ENCODE measurements at places on chromosomes 11 and 22.

DNA sequence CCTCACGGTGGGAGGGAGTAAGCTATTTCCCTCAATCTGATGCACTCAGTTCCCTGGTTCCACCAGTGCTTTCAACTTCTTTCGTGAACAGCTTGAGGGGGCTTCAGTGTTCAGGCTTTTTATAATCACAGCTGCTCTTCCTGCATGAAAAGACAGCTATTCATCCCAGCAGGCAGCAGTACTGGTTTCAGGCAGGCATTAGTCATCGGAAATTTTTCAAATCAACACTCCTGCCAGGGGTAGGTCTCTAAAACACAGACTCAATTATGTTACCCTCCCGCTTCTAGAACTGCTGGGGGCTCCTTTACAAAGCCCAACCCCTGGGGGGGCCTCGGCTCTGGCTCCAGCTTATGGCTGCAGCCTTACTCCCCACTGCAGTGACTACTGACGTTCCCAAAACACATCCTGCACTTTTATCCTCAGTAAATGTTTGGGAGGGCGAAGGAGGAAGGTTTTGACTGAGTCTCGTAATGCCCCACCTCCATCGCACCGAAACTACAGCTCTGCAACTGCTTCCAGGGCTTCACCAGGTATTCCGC, 5.8 kb downstream of the POLDIP3 start:
- DNase-seq = no peak

GRCh38 chr22:32996276-32996675, 61.9 kb downstream of the SYN3 start:
- DNase-seq = no peak

GRCh38 chr11:62747475-62748160, 6.3 kb downstream of the ZBTB3 start:
- no peak for DNase-seq

DNA sequence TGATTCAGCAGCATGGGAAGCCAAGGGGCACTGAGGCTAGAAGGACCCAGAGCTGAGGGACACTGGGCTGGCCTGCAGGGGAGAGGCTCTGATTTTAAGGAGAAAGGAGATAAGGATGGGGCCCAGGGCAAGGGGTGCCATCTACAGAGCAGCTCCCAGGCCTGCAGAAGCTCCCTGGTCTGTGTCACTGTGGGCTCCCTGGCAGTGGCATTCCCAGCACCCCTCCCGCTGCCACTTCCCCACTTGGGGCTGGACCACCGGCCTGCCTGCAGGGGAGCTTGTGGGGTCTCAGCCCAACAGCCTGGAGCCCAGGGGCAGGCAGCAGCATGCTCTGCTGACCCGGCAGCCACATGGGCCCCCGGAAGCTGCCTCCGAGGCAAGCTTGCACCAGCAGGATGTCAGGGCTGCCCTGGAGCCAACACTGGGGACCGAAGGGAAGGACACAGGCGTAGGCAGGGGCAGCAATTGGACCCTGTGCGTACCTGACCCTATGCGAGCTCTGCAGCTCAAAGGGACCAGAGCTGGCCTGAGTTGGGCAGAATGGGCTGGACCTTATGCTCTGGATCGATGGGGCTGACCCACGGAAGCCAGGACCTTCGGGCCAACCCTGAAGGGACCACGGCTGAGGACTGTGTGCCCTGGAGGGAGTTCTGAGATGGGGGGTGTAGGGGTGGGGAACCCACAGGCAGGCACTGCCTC, 35.4 kb upstream of the WNT7B start:
- peak; percentile 8 for DNase-seq

DNA sequence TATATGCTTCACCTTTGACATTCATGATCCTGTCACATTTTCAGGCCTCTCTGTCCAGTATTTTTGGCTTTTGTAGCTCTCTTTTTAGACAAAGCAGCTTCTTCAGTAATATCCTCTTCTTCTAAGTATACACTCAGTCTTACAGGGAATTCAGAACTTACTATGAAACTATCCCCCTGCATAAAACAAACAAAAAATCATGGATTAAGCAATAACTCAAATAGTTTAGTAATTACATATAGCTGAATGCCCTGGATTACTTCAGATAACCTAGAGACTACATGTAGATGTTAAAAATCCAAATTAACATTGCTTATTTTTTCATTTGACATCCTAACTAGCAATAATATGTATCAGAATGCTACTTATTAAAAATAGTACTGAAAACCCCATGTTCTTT, 5.2 kb downstream of the TAF1D start:
- no peak for DNase-seq

- no peak for DNase-seq
Observed at GRCh38 chr22:38162881-38163843, 18.5 kb downstream of the PLA2G6 start.

DNA sequence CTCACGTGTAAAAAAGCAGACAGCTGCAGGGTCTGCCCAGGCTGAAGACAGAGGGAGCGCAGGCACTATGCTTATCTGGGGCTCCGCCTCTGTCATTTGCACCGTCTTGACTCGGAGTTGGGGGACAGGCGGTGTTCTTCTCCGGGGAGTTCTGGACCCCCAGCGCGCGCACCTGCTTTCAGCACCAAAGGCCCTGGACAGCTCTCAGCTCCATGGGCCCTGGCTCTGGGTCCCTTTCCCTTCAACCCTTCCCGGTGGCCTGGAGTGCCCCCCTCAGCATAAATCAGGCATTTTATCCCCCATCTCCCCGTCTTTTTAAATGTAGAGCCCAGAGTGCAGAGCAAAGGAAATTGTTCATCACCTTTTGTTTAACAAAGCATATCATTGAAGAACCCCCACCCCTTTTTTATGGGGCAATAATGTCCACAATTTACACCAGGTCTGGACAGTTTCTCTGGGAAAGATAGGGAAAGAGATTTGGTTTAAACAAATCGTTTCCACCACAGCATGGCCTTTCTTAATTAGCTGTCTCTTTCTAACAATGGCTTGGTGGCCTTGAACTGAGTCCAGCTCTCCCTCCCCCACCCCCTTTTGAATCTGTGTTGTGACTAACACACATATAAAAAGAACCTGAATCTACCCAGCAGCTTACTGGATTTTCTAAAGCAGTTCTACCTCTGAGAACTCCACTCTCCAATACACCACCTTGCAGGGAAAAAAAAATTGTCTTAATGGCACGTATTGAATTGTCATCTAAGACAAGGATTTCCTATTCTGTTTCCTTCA, 1.7 kb downstream of the SEZ6L start:
- no peak for DNase-seq

GRCh38 chr22:46110215-46110614, 40.1 kb upstream of the PPARA start:
- no peak for DNase-seq

DNA sequence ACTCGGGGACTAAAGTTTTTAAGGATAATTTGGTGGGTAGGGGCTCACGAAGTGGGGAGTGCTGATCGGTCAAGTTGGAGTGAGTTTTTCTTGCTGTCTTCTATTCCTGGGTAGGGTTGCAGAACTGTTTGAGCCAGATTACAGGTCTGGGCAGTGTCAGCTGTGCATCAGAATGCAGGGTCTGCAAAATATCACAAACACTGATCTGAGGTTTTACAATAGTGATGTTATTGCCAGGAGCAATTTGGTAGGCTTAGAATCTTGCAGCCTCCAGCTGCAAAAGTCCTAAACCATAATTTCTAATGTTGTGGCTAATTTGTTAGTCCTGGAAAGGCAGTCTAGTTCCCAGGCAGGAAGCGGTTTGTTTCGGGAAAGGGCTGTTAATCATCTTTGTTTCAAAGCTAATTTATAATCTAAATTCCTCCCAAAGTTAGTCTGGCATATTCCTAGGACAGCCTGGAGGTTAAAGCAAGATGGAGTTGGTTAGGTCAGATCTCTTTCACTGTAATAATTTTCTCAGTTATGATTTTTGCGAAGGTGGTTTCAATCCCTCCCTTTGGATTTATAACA, 39.7 kb upstream of the CALCA start:
- no peak for DNase-seq

DNA sequence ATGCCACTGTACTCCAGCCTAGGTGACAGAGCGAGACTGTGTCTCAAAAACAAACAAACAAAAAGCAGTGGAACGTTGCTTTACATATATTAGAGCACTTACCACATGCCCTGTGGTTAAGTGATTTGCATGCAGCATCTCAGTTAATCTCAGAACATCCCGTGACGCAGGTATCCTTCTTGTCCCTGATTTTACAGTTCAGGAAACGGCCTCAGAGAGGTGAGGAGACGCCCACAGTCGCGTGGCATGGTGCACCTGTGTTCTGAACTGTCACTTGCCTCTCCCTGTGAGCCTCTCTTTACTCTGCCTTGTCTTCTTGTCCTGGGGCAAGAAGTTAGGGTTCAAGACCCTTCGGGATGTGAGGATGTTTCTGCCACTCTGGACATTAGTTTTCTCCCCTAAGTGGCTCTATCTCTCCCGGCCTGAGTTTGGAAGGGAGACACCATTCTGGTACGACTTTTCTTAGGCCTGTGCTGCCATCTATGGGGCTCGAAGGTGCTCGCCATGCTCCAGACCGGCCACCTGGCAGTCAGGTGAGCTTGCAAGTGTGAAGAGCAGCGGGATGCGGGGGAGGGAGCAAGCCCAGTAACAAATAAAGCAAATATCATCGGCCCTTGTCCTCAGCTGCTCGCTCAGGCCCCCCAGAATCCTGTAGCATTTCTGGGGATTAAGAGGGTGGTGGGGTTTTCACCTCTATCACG, 25.6 kb downstream of the YWHAH start:
- peak; percentile 80 for DNase-seq

DNA sequence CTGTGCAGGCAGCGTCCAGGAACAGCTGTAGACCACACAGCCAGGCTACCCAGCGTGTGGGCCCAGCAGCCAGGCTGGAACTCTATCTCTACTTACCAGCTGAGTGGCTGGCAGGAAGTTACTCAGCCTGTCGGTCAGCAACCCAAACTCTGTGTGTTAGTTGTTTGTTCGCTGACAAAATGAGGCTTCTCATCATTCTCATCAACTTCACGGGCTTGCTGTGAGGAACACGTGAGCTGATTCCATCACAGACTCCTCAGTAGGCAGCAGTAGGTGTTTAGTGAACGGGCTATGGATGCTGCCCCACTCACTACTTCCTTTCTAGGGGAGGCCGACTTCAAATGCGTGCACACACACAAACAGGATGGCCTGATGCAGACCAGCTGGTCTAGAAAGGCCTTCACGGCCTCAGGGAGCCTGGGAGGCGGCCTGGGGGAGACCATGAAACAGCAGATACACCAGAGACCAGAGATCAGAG, 830 bp upstream of the SPDYC start:
- no peak for DNase-seq

All from transverse colon (tissue), 4 donors.